ENCODE measurements at places on chromosomes 2 and 18.

DNA sequence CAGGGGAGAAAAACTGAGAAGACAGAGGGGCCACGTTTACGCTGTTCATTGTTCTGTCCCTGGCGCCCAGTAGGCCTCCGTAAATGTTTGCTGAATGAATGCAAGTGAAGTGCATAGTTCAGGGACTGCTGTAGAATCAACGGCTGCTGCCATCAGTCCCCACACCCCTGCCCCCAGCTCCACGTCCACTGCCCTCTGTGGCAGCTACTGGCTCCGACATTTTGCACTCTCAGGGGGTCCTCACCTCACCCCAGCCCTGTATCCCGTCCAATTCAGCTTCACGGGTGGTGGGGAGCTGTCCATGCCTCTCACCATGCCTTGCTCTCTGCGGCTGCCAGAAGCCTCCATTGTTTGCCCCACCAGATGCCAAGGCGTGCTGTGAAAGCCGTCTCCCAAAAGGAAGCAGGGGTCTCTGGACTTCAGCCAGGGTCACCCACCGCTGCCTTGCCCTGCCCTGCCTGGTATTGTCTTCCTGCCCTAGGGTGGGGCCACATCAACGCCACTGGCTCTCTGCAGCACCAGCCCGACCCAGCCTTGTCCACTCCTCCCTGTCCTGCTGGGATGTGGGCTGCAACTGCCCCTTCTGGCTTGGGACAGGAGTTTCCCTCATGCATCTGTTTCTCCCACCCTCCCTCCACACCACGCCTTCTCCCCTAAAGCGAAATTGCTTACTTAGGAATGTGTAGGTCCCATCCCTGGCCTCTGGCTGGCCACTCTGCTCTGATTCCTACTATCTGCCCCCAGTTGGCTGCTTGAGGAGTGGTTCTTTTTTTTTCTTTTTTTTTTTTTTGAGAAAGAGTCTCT lies 86.0 kb downstream of the RHOB start:
- no peak for DNase-seq

- no peak for DNase-seq
Observed at GRCh38 chr2:188940171-188940570, 34.0 kb upstream of the COL3A1 start.

DNA sequence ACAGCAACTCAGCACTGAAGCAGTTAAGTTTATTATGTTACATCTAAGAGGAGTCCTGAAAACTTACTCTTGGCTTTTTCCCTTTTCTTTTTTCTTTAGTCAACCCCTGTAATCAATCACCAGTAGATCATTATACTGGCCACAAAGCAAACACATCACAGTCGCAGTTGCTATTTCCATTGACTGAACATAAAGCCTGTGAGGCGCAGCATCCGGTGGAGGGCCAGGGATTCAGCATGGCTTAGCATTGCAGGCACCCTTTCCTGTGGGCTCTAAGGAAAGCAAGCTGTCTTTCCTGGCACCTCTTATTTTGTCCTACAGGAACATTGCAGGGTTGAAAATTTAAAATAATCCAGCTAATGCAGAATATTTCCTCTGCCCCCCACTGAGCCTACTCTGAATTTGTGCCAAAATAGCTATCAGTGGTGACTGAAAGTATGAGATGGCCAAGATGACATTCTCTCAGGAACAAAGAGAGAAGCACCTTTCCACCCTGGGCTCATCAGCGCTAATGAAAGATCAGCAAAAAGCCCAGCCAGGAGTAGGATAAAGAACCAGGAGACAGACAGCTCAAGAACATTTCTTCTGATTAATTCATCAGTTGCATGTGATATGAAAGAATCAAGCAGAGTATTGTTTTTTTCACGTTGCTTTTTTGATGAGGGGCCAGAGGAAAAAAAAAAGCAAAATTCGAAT lies 85.3 kb upstream of the SULT1C3 start:
- no peak for DNase-seq

DNA sequence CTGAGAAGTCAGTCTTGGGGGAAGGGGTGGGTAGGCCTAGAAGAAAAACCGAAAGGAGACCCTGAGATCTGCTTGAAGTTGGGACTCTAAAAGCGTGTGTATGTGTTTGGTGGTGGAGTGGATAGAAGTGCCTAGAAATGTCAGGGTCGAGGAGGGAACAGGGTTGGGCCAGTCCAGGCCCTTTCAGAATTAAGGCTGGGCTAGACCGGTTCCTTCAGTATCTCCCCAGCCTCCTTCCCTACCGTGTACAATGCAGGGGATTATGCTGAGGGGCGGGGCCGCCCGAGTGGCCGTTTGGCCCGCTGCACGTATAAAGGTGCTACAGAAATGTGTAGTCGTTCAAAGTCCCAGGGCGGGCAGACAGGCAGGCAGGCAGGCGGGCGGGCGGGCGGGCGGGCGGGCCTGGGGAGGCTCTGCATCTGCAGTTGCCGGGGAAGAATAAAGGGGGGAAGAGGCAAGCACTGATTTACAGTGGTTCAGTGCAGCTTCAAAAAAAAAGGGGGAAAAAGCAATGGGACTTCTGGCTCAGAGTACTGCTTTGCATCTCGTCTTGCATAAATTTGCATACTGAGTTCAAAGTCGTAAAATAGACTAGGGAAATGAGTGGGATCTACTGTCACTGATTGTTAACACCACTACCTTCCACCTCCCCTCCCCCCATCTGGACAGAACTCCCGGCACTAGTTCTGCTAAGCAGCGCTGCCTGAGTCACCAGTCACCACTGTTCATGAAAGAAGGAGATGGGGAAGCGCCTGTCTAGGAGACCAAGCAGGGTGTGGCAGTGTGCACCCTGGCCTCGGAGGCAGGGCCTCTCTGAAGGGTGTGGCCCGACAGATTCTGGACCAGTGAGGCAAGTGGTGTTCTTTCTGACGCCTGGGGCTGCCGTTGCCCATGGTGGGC lies 3.6 kb downstream of the IGFBP2 start:
- no peak for DNase-seq

DNA sequence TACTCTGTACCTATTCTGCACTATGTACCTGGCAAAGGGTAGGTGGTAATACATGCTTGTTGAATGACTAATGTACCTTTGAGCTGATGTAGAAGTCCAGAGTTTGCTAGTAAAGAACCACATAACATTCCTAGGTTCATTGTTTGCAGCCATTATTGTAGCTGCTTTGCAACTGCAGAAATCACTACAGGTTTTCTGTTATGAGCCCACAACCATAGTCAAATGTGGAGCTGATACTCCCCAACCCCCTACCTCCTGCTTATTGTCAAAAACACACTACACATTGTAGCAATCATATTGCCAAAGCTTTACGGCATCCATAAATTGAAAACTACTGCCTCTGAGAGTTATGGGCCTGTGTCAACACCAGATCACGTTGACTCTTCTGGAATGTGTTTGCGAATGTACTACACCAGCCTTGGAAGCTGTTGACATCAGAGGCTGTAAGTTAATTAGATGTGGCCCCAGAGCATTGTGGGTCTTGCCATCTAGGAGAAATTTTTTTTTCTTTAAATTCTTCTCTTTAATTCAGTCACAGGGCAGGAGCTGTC lies 187.0 kb downstream of the AGPS start:
- no peak for DNase-seq

Data from stimulated activated CD8-positive, alpha-beta memory T cell treated with anti-CD3 and anti-CD28 coated beads, Interleukin-15, amount 100 ng/mL, for 48 hours (primary cell).